ENCODE measurements at places on chromosomes 6 and 20. TPM values are rescaled to one million over a fixed set of nuclear protein-coding genes. Genes with fewer than 3 reads are reported as not detected.

GRCh38 chr20:25632940-25633790 is 9.4 kb upstream of the NANP start:
- DNase-seq = peak; percentile 17

DNA sequence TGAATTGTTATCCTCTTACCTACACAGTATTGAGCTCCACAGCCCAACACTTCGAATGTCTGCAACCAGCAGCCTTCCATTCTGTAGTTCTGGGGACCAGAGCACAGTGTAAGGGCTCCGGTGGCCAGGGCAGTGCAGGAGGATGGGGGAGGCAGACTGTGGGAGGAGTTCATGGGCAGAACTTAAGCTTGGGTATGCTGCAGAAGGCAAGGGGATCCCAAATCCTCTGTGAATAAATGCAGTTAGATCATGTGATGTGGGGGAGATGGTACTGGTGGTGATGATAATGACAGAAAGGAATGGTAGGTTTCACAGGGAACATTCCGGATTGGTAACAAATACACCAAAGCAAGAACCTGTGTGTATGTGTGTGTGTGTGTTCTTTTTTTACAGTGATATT is 26.5 kb upstream of the CNKSR3 start:
- no peak for DNase-seq

GRCh38 chr20:20843982-20844381 is 131.5 kb upstream of the RALGAPA2 start:
- no peak for DNase-seq

Gene VIP
- total RNA-seq = 0.26 TPM

Gene MUCL3
- not detected for total RNA-seq

Gene SAMD5
- 2.6 TPM for total RNA-seq

- no peak for DNase-seq
Observed at GRCh38 chr6:14735956-14736486, 509.8 kb upstream of the JARID2 start.

Gene POU5F1
- total RNA-seq = 0.56 TPM

- DNase-seq = no peak
Observed at GRCh38 chr6:41477572-41477971, 68.6 kb upstream of the FOXP4 start.

DNA sequence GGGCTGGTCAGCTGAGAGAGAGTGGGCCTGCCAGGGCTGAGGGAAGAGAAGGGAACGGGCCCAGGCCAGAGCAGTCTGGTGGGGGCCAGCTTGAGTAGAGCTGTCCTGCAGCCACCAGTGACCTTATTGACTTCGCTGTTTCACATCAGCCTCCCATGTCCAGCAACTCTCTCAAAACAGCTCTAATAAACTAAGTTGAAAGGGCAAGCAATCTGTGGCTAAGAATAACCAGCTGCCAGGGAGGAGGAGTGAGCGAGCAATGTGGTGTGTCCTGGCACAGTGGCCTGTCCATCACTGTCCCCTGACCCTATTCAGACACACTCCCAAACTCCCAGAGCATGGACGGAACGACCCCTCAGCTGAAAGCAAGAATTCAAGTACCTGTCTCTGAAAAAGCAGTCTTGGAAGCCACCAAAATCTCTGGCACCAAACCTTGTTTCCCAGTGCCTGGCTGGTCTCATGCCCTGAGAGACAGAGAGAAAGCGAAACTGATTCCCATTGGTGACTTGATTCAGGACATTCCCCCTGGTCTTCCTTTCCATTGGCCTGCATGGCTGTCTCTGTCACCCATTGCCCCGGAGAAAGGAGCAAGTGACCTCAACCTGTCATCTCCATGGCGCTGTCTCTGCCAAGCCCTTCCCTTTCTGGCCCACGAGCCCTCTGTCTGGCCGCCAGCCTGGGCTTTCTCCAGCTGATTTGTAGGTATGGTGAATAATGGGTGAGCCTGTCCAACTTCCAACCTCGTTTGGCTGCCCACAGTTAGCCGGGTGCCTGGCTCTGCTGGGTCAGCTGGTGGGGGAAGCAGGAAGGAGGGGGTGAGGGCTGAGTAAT is at the start of gene DDO:
Gene DDO, minus strand, starts transcription at position 490 of the 831 bp plus-strand sequence. CDS start 2,113 bp downstream, outside the sequence.
- DNase-seq = no peak

Gene SLA2
- not detected for total RNA-seq

Gene DYNLT2
- 0.85 TPM for total RNA-seq

Gene TSHZ2
- total RNA-seq = not detected

DNA sequence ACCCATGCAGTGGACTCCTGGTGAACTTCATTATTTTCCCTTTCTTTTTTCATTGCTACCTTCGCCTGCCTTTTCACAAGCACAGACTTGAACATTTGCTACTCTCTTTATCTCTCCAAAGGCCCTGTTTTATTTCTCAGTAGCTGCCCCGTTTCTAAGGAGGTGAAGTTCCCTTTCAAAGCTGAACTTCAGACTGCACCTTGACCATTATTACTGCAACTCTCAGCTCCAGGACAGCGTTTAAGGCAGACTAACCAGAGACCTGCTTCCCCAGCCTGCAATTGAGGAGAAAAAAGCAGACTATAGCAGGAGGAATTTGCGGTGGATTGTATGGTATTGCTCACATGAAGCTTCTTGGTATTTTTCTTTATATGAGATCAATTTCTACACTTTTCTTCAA is 460.7 kb downstream of the CBLN4 start:
- DNase-seq = no peak

Gene DLK2
- 0.25 TPM for total RNA-seq
